ENCODE measurements at places on chromosomes 1 and 21.

GRCh38 chr1:43760745-43761317, 53.5 kb downstream of the ST3GAL3 start:
- DNase-seq = no peak

- DNase-seq = no peak
Observed at GRCh38 chr1:54885237-54885679, 1.7 kb downstream of the DHCR24 start.

DNA sequence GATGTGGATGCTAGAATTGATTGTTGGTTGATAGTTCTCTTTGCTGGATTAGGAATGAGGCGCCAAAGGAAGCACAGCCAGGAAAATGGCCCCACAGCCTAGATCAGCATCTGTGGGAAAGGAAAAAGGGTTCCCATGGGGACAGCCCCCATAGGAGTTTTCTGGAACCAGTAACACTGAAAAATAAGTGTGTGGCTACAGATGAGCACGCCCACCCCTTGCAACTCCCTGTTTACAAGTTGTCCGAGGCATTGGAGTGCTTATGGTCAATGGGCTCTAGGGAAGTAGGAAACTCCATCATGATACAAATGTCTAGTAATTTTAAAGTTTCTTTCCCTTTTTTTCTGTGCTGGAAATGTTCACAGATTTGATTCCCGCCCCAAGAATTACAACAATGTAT, 23.8 kb upstream of the UBE2U start:
- DNase-seq = no peak

GRCh38 chr1:41890825-41891198, 27.9 kb downstream of the HIVEP3 start:
- DNase-seq = no peak

DNA sequence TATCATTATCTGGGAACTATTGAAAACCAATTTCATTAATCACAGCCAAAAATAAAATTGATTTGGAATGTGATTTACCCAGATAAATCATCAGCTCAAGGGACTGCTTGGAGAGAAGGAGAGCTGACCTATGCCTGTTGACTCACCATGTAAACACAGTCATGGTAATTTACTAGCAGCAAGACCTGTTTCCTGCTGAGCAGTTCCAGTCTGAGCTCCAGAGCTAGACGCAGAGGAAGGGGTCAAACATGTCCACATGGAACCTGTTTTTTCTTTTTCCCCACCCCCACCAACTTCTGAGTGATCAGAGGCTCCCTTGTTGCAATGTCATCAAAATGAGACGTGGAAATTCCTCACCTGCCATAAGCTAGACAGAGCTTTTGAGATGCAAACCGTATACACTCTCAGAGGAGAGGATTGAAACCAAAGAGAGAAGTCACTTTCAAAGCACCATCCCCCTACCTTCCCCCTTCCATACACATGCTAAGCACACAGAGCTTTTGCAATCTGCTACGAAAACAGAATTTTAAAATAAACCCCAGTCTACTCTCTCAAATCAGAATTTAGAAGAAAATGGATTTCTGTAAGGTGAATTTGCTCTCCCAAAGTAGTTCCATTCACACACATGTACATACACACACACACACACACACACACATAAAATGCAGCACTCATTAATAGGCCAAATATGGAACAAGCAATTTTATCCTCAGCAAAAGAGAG, 55.9 kb upstream of the PTGFRN start:
- DNase-seq = no peak

DNA sequence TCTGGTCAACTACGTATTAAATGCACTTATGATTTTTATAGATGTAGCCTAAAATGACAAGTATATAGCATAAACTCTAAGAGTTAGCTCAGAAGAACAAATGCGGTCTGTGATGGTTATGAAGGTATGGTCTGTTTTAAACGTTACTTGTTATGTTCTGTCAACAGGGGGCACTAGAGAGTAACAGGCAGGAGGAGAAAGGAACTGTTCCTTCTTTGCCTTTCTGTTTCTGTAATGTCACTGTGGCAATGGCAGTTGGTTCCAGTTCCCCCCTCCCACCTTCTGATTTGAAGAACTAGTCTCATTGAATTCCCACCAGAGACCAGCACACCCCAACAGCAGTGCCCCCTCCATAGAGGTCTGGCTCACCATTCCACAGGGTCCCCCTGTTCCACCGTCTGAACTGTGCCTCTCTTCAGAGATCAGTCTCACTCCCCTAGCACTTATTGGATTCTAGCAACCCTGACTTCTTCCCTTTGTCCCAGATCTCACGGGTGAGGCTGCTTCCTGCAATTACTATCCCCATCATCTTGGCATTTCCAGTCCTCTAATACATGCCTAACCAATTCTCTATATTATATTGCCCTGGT, 14.0 kb downstream of the KRTAP24-1 start:
- DNase-seq = no peak

DNA sequence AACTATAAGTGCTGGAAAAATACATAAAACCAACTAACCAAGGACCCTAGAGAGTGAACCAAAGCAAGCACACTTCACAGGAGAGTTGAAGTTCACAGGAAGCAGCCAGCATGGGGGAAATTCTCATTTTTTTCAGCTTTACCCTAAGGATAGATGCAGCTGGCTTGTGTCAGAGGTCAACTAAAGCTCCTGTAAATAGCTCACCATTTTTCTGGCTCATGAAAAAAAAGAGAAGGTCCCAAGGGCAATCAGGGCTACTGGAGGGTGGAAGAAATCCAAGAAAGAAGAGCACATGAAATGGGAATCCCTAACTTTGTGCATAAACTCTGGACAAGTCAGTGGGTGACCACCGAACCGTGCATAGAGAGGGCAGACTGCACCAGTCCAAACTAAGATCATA, 58.3 kb downstream of the KCNJ15 start:
- DNase-seq = no peak

- DNase-seq = no peak
Observed at GRCh38 chr1:27364696-27365371, 1.9 kb downstream of the MAP3K6 start.

DNA sequence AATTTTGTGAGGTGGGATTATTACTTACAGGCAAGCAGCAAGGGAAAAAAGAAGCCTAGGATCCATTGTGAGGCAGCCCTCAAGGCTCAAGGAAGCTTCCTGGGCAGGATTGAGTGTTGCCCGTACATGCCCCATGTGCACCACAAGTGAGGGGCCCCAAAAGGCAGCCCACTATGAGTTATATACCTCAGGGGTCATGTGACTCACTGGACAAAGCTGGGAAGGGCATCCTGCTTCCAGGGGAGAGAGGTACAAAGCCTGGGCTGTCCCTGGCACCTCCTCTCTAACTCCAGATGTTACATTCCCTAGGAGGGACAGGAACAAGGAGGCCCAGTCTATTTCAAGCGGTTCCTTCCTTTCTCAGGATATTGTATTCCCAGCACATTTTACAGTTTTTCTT, 34.0 kb upstream of the CD1D start:
- DNase-seq = no peak

DNA sequence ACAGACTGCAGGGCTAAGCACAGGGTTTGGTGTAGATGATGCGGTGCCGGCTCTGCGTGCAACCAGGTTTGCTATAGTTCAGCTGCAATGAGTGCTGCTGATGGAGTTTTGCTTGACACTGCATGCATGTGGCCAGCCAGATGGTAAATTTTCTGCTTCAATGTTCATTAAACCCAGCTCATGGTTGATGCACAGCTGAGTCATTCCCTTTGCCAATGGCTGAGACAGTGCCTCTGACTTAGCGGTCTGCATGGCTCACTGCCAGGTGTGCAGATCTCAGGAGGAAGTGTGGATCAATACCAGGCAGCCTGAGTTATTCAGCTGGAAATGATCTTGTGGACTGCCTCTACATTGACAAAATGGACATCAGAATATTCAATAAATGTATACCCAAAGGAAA, 172.7 kb upstream of the ZP4 start:
- peak; percentile 56 for DNase-seq

- no peak for DNase-seq
Observed at GRCh38 chr1:69504730-69505252, 62.9 kb upstream of the LRRC7 start.

DNA sequence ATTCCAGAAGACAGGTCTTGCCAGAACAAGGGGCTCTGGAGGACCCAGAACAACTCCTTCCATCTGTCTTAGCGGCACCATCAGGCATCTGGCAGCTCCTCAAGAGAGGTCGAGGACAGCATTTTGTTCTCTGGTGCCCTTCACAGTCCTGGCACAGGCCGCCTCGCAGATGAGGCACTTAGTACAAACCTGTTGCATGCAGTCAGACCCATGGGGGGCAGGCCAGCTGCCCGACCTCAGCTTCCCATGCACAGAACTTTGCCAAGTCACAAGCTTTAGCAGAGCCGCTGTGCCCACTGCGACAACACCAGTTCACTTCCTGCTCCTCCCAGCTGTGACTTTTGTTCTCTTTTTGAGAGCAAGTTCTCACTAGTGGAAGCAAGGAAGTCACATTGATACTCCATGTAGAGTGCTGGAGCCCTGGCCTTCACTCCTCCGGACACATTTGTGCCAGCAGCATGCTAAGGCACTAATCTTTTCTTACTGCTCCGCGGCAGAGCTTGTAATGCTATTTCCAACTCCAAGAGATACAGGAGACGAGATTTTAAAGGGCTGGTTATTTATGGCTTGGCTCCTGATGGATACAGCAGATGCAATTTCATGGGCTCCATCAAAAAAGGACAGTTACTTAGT, 44.6 kb downstream of the HMGB4 start:
- no peak for DNase-seq

- DNase-seq = no peak
Observed at GRCh38 chr1:14596591-14596990, 1.9 kb upstream of the KAZN start.

DNA sequence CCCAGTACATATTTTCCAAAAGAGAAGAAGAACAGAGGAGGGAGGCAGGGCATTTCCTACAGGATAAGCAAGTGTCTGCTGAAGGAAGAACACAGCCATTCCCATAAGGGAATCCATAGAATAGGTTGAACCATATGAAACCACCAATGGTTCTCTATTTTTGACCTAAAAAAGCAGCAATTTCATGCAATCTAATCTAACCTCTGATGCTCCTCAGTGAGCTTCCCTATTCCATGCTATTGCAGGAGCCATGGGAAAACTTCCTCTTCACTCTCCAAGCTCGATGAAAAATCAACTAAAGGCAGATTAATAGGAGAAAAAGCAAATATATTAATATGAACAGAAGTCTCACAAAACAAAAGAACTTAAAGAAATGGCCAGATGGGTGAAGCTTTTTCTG, 50.5 kb downstream of the SIPA1L2 start:
- DNase-seq = no peak

GRCh38 chr1:156838972-156839371, 19.9 kb downstream of the INSRR start:
- DNase-seq = no peak

DNA sequence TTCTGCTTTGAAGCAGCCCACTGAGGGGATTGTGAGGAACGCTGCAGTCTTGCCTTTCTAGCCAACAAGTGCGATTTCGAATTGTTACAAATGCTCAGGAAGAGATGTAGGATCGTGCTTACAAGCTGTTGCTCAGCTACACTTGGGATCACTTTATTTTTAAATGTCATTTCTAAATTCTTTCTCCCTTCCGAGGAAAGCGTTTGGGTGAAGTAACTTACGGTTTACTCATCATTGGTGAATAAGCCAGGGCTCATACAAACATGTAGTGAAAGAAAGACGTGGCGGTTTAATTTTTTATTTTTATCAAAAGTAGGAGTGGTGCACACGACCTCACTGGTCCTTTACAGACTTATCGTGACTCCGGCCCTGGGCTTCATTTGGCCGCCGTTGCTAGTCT, 386.6 kb downstream of the KIF26B start:
- DNase-seq = no peak

- DNase-seq = no peak
Observed at GRCh38 chr1:25056536-25056935, 126.5 kb upstream of the RUNX3 start.

- no peak for DNase-seq
Observed at GRCh38 chr1:62301726-62302390, 17.4 kb downstream of the KANK4 start.

DNA sequence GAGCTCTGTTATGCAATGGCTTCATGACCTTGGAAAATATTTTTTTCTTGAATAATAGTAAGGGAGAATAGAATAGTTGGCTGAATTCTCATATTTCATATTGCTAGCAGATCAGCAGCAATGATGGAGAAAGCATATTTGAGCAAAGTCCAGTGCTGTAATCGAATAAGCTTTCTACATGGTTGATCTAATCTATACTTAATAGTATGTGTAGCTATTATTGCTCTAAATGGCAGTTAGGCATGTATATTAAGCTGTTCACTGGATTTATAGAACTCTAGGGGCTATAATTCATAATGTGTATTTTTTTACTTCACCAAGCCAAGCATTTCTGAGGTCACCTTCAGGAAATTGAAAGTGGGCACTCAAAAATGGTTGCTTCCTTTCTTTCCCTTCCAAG, 10.0 kb upstream of the IL19 start:
- DNase-seq = no peak

DNA sequence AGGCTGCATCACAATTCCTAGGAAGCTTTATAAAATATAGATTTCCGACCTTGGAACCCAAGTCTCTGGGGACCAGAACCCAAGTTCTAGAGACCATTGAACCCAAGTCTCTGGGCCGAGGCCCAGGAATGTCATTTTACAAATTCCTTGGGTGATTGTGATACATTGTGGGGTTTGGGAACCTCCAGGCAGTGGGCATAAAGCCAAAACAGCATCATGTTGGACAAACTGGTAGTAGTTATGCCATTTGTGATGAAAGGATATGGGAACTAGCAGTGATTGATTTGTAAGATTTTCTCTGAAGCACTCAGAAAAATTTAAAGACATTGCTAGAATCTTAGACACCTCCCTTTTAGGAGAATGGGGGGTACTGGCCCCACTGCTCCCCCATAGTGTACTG, 160.2 kb downstream of the HIVEP3 start:
- peak; percentile 62 for DNase-seq

GRCh38 chr21:32653326-32653901, 41.2 kb upstream of the CFAP298 start:
- DNase-seq = no peak

DNA sequence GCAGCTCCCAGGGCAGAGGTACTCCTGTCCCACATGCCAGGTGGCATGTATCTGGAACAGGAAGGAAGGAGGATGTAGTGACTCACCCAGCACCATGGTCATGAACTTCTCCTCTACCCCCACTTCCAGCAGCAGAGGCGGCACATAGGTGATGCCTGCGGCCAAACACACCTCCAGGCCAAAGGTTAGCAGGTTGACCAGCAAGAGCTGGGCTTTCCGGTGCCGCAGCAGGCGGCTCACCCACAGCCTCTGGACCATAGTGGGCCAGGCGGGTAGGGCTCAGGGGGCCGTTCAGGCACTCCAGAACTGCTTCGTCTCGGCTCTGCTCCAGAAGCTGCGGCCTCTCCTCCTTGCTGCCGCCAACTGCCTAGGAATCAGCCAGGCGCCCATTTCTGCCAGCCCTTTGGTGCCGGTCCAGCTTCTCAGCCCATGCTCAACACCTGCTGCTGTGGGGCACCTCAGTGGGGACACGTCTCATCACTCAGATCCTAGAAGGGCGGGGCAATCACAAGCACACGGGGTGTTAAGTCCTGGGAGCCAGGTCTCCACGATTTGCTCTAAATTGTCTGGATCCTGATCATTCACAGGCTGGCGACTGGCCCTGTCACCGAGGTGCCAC, 15.8 kb downstream of the SLC45A3 start:
- no peak for DNase-seq

Measured in fibroblast of skin of left biceps (primary cell).